Fibroblast of mammary gland (primary cell): ENCODE measurements at places on chromosomes 4 and X.

DNA sequence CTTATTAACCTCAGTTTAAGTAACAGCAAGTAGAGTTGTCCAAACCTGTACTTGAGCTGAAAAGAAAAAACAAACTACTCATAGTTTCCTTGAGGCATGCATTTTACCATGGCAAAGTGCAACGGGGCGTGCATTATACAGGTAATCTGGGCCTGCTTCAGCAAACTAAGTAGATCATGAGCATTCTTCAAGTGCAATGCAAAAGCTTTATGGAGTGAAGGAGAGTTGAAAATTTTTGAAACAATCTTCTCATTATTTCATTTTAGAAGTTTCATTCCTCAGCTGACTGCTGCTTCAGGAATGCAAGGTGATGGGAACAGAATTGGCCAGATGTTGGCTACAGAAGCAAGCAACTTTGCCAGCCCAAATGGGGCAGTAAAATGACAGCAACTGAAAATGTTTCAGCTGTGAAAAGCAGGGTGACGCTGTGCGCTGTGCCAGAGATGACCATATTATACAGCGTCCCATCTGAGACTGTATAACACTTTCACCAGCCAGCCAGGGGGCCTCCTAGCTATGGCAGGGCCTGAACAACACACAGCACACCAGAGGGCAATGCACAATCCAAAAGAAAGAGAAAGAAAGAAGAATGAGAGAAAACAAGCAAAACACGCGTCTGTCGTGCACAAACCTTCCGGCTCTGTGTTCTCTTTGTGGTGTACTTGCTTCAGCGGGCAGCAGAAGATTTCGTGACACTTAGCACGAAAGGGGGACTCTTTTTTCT is 145.5 kb upstream of the FGF13 start:
- DNase-seq = no peak

- DNase-seq = no peak
These were observed 1318.5 kb downstream of the STIM2 start for GRCh38 chr4:28179126-28179525.

- no peak for DNase-seq
These were observed 2.6 kb upstream of the SLC6A8 start for GRCh38 chrX:153685156-153685536.

DNA sequence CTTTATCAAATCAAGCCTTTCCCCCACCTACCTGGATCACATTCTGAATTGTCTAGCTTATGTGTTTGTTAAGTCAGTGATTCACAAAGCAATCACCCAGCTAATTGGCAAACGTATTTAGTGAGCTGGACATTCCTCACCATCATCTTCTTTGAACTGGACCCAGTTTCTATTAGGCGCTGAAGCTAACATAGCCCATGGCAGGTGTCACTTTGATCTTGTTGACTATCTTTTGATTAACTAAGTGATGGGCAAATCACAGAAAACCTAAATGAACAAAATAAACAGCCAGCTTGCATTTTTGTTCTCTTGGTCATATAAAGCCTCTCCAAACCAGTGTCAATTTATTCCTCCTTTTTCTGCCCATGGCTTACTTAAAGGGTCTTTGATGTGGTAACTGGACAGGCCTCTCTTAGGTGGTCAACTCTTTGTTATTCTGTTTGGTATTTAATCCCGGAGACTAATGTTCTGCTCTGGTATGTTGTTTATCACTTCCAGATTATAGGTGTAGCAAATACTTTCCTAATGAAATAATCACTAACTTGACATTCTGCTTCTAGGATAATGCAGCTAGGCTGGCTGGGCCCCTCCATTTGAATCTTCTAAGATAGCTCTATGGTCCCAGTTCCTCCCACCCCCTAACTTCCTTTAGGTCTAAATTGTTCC is 105.3 kb upstream of the SMIM10 start:
- DNase-seq = no peak

- DNase-seq = peak; percentile 54
These were observed 42.2 kb upstream of the CXCL8 start for GRCh38 chr4:73698217-73698616.
